ENCODE measurements at places on chromosomes 3 and 15. TPM values are rescaled to one million over a fixed set of nuclear protein-coding genes. Genes with fewer than 3 reads are reported as not detected.

SI gene
- not detected for total RNA-seq

CFAP92 gene
- total RNA-seq: not detected

TMEM39A gene
- total RNA-seq: 88.6 TPM

PGBD4 gene
- total RNA-seq: 1.9 TPM

SLC51B gene
- total RNA-seq: not detected

CACNA2D3 gene
- 0.36 TPM for total RNA-seq

CPLX3 gene
- total RNA-seq: not detected

HAPLN3 gene
- total RNA-seq: 5.9 TPM

SLC22A14 gene
- total RNA-seq: not detected

VGLL3 gene
- 97.3 TPM for total RNA-seq

GRCh38 chr15:87722941-87723691, 533.4 kb downstream of the NTRK3 start:
- peak; percentile 14 for DNase-seq

- no peak for DNase-seq
Measured at GRCh38 chr3:67781218-67781617, 126.8 kb upstream of the SUCLG2 start.

DNA sequence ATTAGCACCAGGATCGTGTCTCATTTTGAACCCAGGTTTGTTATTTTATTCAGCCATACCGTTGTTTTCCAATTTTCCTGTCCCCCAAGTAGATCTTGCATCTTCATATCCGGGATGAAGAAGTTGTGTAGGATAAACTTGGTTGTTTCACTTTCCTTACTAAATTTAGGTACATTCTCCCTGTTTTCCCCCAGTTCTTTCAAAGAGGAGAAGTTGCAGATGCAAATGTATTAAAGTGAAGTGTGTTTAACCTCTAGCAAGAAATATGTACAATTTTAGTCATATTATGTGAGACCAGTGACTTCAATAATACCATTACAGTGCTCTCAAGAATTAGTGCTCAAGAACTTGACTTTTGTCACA, 1.3 kb downstream of the ATXN7 start:
- no peak for DNase-seq

GRCh38 chr3:52084954-52085680, 28.7 kb upstream of the DUSP7 start:
- DNase-seq: no peak

GRCh38 chr3:61181874-61182273, 69.4 kb downstream of the FHIT start:
- DNase-seq: peak; percentile 27

DNA sequence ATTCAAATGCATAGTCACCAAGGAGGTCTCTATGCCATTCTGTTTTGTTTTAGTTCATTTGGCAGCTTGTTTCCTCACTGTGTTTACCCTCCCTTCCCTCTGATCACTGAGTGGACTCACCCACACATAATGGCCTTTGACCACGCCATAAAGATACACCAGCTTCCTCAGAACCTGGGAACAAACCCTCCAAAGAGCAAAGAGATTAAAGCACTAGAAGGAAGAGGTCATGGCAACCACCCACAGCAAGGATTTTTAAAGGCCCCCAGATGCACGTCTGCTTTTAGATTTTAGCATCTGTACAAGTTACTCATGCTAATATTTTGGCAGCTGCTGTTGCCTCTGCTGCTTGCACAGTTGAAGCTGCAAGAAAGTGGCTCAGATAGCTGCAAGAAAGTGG, 47.9 kb upstream of the CADPS start:
- DNase-seq: no peak

DNA sequence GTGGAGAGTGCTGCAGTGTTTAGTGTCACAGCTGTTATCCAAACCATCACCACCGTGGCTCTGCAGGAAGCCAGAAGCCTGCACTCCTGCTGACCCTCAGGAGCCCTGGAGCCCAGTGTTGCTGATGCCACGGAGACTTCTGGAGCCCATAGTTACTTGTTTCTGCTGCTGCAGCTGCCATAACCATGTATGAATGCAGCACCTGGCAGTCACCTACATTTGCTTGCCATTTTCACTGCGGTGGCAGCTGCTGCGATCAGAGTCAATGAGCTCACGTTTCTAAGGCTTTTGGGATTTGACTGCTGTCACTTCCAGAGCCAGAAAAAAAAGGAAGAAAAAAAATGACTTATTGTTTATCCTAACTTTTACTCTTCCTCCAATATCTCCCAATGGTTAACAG, 299.2 kb upstream of the THRB start:
- no peak for DNase-seq

DNA sequence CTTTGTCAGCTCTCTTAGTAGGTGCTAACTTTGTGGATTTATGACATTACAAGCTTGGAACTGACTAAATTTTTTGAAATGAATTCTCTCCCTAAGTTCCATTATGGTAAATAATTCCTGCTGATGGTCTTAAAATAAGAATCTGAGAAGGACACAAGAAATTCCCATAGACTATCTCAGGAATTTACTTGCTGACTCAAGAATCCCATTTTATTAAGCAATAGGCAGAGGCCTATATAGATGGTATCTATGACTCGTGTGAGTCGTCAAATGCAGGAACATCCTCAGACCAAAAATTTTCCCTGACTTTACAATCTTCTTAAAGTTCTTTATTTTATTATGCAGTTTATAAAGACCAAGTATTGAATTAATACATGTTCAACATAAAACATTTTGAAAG, 30.7 kb upstream of the CBLB start:
- peak; percentile 79 for DNase-seq

- peak; percentile 23 for DNase-seq
Measured at GRCh38 chr3:33403756-33404155, 36.4 kb downstream of the UBP1 start.

- DNase-seq: peak; percentile 92
Measured at GRCh38 chr3:171770689-171771620, 39.3 kb downstream of the PLD1 start.

DNA sequence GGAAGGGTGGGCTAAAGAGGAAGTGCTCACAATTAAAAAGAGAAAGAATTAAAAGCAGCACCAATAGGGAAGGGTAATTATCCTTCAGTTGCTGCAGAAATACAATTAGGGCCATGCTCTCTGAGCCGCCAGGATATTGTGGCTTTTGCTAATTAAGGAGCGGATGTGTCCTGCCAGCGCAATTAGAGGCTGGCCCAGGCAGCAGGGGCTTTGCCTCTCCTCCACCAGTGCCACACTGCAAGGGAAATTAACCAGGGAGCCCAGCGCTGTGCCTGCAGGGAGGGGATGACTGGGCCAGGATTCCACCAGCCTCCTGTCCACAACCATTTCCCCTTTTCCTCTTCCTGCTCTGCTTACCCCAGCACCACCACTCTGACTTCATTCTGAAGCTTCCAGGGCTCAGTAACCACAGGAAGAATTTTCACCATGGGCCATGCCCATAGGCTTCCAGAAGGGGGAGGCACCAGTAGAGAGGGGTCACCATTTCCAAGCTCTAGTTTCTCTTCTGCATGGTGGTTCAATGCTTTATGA, 10.4 kb upstream of the AEN start:
- peak; percentile 13 for DNase-seq

DNA sequence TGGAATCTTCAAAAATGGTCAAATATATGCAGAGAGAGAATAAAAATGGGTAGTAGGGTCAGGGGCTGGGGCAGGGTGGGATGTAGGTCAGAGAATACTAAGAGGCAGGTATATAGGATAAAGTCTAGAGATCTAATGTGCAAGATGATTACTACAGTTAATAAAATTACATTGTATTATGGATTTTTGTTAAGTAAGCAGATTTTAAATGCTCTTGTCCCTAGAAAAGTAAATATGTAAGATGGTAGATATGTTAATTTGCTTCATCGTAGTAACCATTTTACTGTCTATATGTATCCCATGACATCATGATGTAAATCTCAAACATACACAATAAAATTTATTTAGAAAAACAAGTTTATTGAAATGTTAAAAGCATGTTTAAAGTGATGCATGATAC, 1051.4 kb downstream of the AGBL1 start:
- no peak for DNase-seq

DNA sequence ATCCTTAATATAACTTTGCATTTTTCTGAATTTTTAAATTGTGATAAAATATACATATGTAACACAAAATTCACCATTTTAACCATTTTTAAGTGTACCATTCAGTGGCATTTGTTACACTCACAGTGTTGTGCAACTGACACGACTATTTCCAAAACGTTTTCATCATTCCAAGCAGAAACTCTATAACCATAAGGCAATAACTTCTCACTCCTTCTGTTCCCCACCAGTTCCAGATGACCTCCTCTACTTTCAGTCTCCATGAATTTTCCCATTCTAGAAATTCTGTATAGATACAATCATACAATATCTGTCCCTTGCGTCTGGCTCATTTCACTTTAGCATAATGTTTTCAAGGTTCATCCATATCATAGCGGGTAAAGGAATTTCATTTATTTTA, 223.5 kb upstream of the TTC14 start:
- no peak for DNase-seq

GRCh38 chr3:28743831-28744230, 395.2 kb upstream of the AZI2 start:
- DNase-seq: no peak

DNA sequence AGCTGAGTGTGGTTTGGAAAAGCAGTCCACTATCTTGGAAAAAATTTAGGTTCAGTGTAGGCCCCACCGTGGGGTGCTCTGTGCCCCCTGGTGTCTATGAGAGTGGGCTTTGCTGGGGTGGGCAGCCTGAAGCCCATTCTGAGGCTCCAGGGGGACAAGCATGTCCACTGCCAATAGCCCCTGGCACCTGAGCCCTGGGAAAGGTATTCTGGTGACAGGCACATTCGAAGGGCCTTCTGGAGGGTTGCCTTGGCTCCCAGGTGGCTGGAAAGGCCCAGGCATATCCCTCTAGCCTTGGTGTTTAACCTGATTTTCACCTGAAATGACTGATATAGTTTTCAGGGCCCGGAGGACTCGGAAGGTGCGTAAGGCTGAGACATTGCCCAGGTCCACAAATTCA, 36.1 kb downstream of the SCN5A start:
- DNase-seq: no peak

DNA sequence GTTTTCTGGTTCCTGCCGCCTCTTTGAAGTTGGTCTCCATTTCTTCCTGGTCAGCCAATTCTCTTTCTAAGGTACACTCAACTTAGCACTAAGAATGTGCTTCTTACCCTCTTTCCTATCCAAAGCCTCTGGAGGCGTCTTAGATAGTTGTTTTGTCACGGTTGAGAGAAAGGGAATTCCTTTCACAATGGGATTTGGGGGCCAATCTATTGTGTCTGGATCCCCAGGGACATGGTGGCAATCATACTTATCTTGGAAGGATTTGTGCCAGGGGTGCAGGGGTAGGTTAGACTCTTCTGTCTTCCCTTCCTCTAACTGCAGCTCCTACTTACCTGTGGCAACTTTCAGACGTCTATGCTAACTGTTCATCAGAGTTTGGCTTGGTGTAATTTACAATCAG, 287.1 kb downstream of the SOX2 start:
- no peak for DNase-seq

GRCh38 chr3:87979527-87979926, 79.3 kb downstream of the CGGBP1 start:
- DNase-seq: no peak

GRCh38 chr3:172132721-172133311, 93.4 kb downstream of the FNDC3B start:
- no peak for DNase-seq

GRCh38 chr3:57967590-57967989, 40.6 kb upstream of the FLNB start:
- DNase-seq: no peak

GRCh38 chr15:55707518-55707917, 35.4 kb downstream of the PRTG start:
- DNase-seq: no peak

DNA sequence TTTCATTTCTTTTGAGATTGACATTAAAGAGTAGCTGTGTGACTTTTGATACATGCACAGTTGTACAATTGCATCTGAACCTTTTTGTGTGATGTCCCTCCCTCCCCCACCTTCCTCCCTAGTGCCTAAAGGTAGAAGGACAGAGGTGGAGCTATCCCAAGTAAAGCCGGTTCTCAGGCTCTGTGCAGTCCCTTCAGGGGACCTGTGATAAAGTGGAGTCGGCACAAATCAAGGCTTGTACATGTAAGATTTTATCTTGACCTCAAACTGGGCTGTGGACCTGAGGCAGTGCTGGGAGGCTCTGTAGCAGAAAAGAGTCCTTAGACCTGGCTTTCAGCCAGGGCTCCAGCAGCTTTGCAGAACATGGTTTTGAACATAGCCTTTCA, 55.5 kb upstream of the CMTM7 start:
- no peak for DNase-seq

GRCh38 chr15:49060710-49061495, 14.7 kb upstream of the SECISBP2L start:
- peak; percentile 71 for DNase-seq

DNA sequence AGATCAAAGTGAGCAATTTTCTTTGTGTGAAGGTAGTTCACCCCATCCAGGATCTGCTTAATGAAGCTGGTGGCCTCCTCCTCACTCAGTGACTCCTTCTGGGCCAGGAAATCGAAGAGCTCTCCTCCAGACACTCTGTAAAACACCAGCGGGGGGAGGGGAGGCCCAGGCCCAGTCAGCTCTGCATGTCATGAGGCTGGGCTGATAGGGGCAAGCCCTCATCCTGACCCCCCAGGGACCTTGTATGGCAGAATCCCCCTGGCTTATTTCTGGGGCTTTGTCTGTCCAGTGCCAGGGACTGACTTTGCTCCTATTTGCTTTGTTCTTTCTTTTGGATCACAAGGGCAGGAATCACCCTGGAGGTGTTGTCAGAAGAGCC, 74.9 kb downstream of the DAPK2 start:
- DNase-seq: no peak

- peak; percentile 42 for DNase-seq
Measured at GRCh38 chr3:16088496-16088895, 86.0 kb upstream of the GALNT15 start.

- peak; percentile 8 for DNase-seq
Measured at GRCh38 chr3:99128235-99128634, 226.7 kb upstream of the DCBLD2 start.

DNA sequence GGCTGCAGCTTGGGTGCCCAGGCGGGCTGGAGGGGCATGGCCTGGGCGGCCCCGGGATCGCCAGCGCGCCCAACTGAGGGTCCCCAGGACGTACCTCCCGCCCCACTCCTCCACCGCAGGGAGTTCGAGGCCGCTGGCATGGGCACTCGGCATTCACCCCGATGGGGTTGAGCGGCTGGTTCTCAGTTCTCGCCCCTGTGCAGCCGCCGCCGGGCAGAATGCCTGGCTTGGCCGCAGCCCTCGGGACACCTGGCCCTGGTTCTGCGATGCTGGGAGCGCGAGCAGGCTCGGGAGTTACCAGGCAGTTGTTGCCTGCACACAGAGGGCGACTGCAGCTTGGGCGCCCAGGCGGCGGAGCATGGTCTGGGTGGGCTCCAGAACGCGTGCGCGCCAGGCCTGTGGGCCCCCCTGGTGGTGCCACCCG, 121.4 kb downstream of the LMLN start:
- DNase-seq: no peak

Data from IMR-90 (cell line).